Diencephalon (tissue), 1 donor: ENCODE measurements at places on chromosomes 3 and 15. TPM values are rescaled to one million over a fixed set of nuclear protein-coding genes. Genes with fewer than 3 reads are reported as not detected.

PCYT1A gene
- 35.8 TPM for total RNA-seq

RAB6B gene
- 160 TPM for total RNA-seq

NR2E3 gene
- total RNA-seq = not detected

LRRIQ4 gene
- total RNA-seq = 1.6 TPM

FGF7 gene
- total RNA-seq = 0.69 TPM

ETV5 gene
- total RNA-seq = 22.6 TPM

GCSAM gene
- total RNA-seq = not detected

POLQ gene
- 2.5 TPM for total RNA-seq

EFCAB12 gene
- total RNA-seq = 0.92 TPM

ALDH1A2 gene
- 7.4 TPM for total RNA-seq

TRIM59 gene
- total RNA-seq = 14.5 TPM
